Left ventricle myocardium inferior (tissue), 1 donor: ENCODE measurements at places on chromosomes 6 and 20. TPM values are rescaled to one million over a fixed set of nuclear protein-coding genes. Genes with fewer than 3 reads are reported as not detected.

DNA sequence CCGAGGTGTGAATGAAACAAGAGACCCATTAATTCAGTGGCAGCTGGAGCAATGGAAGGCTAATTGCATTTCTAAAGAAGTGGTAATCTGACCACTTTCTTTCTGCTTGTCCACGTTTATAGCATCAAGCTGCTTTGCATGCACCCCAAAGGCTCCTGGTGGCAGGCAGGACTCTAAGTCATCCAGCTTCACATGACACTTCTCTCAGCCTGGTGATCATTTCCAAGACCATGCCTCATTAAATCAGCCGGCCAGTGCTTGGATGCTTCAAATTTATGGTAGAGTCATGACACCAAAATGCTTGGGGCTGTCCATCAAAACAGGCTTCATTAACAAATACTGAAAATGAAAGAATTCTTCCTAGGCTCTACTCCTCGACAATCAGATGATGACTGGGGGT is 614.9 kb downstream of the DOK5 start:
- no peak for DNase-seq

- no peak for DNase-seq
Measured at GRCh38 chr6:19772891-19773290, 64.3 kb upstream of the ID4 start.

TRIM39 gene
- total RNA-seq, result 7.7 TPM

DNA sequence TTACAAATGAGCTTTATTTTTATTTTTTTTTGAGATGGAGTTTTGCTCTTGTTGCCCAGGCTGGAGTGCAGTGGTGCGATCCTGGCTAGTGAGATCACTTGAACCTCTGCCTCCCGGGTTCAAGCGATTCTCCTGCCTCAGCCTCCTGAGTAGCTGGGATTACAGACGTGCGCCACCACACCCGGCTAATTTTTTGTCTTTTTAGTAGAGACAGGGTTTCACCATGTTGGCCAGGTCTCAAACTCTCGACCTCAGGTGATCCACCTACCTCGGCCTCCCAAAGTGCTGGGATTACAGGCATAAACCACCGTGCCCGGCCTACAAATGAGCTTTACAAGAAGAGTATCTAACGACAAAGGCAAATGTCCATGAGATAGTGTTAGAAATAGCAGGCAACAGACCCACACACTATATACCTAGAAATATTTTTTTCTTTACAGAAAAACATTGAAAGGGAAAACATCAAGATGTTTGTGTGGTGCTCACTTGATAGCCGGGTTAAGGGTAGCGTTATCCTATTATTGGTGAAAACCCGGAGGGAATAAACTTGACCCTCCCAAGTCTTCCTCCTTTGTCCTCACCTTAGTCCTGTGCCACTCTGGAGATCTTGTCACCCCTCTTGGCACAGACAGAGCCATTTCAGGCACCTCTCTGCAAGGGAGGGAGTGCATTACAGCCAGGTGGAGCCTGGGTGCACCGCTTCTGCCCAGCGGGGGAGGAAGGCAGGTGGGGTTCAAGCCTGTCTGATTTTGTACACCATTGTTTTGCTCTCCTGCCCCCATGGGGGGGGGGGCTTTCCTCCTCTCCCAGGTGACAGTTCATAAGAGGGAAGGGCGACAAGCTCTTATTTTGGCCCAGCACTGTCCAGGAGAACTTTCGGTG is 21.0 kb upstream of the AVP start:
- no peak for DNase-seq

GRCh38 chr6:161418463-161418945 is 144.6 kb upstream of the AGPAT4 start:
- no peak for DNase-seq

LTB gene
- total RNA-seq, result 0.25 TPM

GRCh38 chr20:23298155-23298554 is 52.4 kb upstream of the NXT1 start:
- no peak for DNase-seq

GRCh38 chr20:35055445-35056276 is 36.9 kb downstream of the TRPC4AP start:
- DNase-seq, result no peak

GRCh38 chr6:167275001-167275400 is 16.1 kb upstream of the UNC93A start:
- DNase-seq, result no peak

VSX1 gene
- total RNA-seq, result 0.33 TPM

ALDH5A1 gene
- 27.6 TPM for total RNA-seq

DNA sequence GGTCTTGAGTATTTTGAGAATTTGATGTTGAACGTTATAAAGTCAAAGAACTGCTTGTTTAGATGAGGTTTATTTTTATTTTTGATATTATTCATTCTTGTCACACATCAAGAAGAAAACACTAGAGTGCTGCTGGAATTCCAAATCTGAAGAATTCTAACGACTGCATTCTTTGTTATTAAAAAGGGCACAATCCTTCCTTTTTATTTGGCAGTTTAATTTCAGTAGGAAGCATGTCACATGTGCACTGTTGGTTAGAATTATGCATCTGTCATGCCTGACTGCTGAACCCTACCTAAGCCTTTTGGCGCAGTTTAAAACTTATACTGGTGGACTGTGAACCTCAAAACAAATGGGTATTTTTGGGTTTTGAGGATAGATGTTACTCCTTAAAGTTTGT is 4.0 kb downstream of the ID4 start:
- DNase-seq, result no peak

NKX2-2 gene
- not detected for total RNA-seq

DNA sequence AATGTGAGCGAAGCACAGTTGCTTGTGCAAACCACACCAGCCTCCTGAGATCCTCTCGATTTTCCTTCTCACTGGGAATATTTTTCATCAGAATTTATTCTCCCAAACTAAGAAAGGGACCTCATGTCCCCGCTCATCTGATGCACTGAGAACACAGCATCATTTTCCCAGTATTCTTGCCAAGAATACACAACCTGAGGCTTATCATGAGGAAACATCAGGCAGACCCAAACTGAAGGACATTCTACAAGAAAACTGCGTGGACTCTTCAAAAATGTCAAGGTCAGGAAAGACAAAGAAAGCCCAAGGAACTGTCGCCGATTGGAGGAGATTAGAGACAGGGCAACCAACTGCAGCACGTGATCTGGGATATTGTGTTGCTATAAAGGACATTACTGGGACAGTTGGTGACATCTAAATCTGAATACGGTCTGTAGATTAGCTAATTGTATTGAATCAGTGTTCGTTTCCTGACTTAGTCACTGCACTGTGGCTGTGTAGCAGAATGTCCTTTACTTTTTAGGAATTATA is 72.3 kb downstream of the SNX5 start:
- DNase-seq, result no peak

GRCh38 chr6:10237298-10238038 is 177.4 kb downstream of the TFAP2A start:
- no peak for DNase-seq

DNA sequence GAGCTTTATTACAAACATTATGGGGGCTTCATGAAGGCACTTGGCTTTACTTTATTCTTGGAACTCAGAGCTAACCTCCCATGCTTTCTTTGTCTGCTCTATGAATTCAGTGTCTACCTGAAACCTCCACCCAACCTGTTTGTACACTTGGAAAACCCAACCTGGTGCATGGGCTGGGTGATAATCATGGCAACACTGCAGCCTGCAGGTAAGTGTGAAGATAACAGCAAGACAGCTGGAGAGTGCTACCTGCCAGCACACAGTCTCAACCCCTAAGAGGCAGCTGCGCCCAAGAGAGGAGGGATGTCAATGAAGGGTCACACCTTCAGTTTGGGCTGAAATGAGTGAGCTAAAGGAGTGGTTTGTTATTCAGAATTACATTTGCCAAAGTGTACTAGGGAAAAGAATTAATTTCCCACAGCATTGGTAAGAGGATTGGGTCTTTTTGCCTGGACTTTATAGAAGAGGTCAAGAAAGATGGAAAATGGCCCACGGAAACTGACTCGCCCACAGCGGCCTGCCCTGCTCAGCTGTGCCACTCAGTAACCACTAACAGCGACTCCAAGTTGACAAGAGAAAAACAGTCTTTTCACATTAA is 24.4 kb downstream of the FOXQ1 start:
- DNase-seq, result no peak

- DNase-seq, result no peak
Measured at GRCh38 chr6:168765752-168766151, 324.8 kb downstream of the SMOC2 start.

GRCh38 chr6:11434565-11435326 is 102.8 kb upstream of the TMEM170B start:
- DNase-seq, result no peak

DNA sequence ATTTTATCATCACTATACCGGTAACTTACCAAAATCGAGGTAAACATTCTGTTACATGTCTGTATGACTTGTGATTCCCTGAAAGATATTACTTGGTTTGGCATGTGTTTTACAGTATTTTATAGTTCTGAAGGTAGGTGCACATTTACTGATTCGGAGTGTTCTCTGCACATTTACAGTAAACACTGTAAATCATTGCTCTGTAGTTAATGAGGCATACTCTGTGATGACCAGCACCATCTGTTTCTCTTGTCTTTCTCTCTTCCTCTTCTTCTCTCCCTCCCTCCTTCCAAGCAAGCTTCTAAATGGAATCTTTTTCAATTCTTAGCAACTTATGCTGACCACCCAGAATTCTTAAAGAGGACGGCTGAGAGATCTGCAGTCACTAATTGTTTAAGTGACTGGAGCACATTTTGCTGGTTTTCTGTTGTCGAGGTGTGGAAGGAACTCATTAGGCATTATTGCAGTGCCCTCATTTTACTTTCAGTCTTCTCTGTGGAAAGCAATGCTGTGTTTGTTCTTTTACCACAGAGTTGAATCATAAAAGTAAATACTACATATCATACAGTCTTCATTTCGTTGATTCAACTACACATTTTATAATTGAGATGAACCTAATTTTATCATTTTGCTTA is 126.5 kb downstream of the UTRN start:
- DNase-seq, result no peak

- DNase-seq, result no peak
Measured at GRCh38 chr6:54441687-54442248, 133.5 kb downstream of the TINAG start.

DNA sequence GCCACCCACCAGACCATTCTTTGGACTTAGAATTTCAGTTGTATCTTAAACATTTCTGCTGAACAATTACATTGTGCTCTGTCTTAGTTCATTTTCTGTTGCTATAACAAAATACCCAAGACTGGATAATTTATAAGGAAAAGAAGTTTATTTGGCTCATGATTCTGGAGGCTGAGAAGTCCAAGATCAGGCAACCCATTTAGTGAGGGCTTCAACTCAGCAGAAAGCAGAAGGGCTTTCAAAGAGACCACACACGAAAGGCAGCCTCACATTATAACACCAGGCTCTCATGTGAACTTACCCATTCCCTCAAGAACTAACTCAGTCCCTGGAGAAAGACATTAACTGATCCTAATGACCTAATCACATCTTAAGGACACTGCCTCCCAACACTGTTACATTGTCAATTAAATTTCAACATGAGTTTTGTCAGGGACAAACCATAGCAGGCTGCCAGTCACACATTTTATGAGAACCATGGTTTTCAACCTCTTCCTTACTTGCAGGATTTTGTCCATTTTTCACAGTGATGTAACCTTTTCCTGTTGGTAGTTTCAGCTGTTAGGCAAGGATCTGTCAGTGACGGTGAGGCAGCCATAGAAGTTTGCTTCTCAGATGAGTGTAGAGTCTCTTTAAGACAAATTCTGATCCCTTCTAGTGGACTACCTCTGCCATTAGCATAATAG is 399.6 kb upstream of the SOX4 start:
- DNase-seq, result no peak

- peak; percentile 99 for DNase-seq
Measured at GRCh38 chr20:38472513-38473366, at the start of gene RALGAPB. TSS of gene RALGAPB (plus strand) at chr20:38472843. CDS start at chr20:38488433, 15,590 bp downstream.

- no peak for DNase-seq
Measured at GRCh38 chr6:110828396-110828795, 13.1 kb upstream of the CDK19 start.

MARCKS gene
- 21.0 TPM for total RNA-seq

DNA sequence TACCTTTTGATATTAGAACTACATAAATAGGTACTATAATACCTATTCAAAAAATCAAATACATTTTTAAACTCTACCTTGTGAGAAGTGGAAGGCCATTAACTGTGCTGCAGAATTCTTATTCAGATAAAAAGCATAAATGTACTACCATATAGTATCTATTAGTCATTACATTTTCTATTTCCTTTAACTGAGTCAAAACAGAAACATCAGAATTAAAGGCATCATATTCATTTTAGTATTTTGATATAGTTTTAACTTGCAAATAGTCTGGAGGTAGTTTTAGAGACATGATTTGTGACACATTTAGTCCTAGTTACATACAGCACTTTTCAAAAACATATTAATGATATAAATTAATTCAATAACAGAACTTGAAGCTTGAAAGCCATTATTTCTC is 39.9 kb upstream of the TAB2 start:
- DNase-seq, result no peak

DNA sequence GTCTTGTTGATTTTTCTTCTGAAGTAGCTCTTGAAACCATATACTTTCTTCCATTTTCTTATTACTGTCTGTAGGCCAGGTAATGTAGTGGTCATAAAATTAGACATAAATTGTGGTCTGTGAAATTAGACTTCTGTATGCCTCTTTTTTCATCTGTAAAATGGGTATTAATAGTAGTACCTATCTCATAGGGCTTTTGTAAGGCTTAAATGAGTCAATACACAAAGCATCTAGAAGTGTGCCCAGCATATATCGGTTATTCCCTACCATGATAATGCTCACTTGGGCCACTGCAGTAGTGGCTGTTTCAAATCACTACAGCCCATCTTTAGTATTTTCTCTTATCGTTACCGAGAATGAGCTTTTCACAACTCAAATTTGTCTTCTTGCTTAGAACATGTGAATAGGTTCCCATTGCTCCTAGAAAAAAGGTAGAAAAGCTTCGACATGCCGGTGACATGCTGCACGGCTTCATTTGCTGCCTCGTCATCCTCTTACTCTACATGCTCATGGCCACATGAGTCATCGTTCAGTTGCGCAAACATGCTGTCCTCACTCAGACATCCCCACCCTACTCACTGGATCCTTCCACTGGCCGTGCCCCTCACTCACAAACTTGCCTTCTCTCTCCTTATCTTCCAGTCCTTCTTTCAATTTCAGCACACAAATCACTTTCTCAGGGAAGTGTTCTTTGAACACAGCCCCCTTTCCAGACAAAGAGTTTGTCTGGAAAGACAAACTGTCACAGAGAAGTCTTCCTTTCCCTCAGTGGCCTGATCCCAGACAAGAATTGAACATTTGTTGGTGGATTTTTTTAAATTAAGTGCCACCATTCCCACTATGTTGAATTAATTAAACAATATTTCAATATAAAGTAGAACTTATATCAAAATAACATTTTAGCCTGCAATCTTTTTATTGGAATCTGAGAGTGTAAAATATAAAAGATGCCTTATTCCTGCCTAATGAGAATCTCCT is 32.2 kb upstream of the ERVFRD-1 start:
- peak; percentile 56 for DNase-seq

LY86 gene
- total RNA-seq, result 1.2 TPM

DNA sequence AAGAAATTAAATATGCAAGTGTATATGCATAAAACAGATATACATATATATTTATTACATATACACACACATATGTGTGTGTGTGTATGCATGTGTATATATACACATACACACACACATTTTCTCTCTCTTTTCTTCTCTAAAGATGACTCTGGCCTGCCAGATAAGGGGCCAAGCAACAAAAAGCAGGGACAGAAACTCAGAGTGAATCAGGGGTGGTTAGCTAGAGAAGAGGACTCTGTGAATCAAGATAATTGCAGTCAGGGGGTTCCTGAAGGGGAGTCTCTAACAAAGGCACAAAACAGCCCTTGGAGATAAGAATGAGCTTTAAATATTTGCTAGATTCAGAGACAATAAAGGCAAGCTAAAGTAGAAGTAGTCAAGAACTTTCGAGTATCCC is 650.5 kb downstream of the UTRN start:
- no peak for DNase-seq

GSTA3 gene
- total RNA-seq, result not detected

GFOD1 gene
- total RNA-seq, result 51.6 TPM

CDH4 gene
- total RNA-seq, result 0.05 TPM
